ENCODE measurements at places on chromosomes 16 and 17. TPM values are rescaled to one million over a fixed set of nuclear protein-coding genes. Genes with fewer than 3 reads are reported as not detected.

SDR42E1 gene
- 12.5 TPM for total RNA-seq

MT1G gene
- 4.0 TPM for total RNA-seq

DNA sequence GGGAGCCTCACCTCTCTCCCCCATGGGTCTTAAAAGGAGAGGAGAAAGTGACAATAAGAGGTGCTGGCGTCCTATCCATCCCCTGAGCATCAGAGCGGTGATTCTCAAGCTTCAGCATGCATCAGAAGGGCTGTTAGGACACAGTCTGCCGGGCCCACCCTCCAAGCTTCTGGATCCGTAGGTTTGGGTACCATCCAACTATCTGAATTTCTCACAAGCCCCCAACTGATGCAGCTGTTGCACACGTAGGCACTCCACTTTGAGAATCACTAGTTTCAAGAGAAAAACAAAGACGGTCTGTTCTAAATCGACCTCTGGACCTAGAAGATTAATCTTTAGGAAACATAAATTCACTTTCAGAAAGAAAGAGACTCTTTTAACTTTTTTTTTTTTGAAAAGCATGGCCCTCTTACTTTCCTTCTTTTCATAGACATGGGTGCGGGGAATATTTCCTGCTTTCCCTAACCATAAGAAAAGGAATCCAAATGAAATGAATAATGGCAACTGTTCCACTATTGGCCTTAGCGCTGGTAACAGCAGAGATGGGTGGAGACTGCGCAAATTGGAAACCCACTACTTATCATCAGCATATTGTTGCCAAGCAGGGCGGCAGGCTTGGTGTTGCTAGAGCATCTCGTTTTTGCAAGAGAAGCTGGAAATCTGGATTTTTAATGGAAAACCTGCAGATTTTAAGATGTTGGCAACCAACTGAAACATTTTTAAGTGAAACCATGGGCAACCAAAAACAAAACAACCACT lies 144.4 kb downstream of the GAS7 start:
- no peak for DNase-seq

DNA sequence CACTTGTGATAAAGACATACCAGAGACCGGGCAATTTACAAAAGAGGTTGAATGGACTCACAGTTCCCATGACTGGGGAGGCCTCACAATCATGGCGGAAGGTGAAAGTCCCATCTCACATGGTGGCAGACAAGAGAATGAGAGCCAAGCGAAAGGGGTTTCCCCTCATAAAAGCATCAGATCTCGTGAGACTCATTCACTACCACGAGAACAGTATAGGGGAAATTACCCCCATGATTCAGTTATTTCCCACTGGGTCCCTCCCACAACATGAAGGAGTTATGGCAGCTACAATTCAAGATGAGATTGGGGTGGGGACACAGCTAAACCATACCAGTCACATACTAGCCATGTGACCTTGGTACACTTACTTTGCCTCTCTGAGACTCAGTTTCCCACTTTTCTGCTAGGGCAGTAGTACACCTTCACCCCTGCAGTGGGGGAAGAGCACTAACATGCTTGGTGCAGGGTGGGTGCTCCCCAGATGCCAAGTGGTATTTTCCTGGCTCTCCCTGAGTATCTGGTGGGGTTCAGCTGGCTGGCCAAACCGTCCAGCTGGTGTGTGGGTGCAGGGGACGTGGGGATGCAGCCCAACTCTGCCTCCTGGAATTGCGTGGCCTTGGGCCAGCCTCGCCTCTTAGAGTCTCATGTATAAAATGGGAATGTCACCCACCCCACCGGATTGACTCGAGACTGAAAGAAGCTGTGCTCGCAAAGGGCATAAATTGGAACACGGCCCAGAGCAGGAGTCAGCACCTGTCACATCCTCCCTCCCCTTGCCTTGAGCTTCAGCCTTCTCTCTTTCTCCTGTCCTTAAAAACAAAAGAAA lies 364.1 kb downstream of the CPPED1 start:
- no peak for DNase-seq

DNA sequence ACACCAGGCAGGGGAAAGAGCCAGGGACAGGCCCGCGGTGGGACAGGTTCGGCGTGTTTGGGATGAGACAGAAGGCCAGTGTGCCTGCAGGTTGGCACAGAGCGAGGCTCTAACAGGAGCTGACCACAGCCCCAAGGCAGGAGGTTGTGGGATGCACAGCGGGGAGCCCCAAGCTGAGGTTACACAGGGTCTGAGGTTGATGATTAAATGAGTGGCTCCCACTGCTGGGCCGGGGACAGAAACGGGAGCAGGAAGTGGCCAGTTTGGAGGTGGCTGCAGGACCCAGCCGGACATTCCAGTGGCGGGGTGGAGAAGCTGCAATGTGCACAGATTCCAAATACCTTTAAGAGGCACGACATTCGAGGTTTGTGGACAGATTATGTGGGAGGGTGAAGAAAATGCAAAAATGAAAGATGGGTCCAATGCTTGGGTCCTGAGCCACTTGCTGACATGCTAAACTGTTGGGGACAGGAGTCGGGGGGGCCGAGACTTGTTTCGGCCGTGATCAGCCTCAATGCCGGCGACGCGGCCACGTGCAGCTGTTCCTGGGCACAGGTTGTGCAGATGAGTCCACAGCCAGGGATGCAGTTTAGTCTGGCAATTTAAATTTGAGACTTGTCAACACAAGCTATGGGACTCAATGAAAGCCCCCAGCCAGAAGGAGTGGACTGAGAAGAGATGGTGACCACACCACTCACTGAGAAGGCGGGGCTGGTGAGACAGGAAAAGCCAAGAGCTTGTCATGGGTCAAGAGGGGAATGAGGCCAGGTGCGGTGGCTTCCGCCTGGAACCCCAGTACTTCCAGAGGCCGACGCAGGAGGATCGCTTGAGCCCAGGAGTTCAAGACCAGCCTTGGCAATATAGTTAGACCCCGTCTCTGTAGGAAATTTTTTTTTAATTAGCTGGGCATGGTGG lies 8.7 kb downstream of the ENPP7 start:
- no peak for DNase-seq

GRCh38 chr17:8126491-8127066 lies 2.7 kb upstream of the HES7 start:
- DNase-seq, result peak; percentile 74

- no peak for DNase-seq
Measured at GRCh38 chr16:19882646-19883045, 2.0 kb downstream of the GPRC5B start.

DNA sequence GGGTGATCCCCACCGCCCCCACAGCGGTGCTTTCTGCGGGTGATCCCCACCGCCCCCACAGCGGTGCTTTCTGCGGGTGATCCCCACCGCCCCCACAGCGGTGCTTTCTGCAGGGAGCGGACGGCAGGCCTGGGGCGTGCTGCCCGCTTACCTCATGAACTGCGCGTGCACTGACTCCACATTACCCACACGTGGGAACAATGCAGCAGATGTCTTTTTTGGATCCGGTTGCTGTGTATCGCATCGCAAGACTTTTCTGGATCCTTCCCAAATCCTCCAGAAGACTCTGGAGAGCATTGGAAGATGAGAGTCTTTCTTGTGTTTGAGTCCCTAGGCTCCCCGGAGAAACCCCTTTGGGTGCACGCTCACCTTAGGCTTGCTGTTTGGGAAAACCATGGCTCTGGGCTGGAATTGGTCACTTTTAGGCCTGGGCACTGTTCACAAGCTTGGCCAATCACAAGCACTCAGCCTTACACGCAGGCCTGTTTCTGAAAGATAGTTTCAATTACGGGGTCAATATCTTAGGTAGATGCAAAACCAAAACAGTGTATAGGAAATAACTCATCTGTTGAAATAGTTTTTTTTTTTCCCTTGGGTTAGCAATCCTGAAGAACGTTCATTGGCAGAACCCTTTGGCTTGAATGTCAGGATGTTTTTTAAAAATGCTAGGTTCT lies 201.8 kb downstream of the RPTOR start:
- no peak for DNase-seq

DNA sequence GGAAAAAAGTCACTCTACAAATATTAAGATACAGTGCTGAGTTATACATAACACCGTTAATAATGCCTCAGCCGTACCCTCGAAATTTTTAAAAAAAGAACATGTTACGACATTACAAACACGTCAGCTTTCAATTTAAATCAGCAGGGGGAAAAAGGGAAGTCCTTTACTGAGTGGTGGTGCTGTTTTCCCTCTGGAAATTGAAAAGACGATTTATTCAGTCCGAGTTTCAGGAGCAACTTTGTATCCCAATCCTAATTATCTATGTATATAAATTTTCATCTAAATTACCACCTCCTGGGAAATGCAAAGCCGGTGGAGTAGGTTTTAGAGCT lies 1.3 kb downstream of the NETO2 start:
- no peak for DNase-seq

DNA sequence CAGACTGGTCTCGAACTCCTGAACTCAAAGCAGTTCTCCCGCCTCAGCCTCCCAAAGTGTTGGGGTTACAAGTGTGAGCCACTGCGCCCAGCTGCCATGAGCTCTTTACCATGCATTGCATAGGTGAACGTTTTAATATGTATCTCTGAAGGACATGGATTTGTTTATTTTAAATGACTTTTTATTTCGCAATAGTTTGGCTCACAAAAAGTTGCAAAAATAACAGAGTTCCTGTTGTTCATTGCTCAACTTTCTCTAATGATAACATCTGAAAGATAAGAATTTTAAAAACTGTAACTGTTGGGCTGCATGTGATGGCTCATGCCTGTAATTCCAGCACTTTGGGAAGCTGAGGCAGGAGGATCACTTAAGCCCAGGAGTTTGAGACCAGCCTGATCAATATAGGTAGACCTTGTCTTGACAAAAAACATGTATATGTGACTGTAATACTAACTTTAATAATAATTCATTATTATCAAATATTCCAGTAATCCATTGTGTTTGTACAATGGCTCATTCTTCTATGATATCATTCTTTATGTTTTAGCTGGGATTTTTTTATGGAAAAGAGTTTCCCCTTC lies 80.1 kb downstream of the ABCC1 start:
- no peak for DNase-seq

DNA sequence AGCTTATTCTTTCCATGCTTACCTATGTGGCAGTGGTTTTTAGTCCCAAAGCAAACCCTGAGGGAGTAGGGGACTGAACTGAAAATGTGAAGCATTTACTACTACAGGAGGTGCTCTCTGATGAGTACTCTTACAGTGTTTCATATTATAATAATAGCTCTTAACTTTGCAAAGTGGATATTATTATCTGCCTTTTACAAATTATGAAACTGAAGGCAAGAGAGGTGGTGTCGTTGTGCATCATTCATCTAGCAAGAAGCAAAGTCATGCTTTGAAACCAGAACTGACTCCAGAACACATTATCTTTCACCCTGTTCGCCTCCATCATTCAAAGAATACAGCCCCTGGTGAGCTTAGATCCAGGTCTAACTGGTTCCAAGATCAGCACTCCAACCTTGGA lies 8.2 kb upstream of the KCNH6 start:
- no peak for DNase-seq

DNA sequence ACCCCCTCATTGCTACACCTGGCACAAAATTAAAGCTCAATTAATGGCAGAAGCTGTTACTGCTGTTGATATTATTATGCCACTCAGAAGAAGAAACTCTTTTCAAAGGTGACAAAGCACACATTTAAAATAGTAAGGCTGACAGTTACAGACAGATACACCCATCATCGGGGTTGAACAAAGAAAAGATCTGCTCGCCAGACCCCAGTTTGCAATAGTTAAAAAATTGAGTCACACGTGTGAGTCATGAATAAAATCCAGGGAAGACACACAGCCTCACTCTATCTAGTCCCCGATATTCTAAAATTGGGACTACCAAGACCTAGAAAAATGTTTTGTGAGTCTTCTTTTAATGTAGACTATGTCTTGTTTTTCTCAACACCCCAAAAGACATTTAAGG lies 330.0 kb upstream of the SOX9 start:
- no peak for DNase-seq

GRCh38 chr17:13351046-13351445 lies 250.7 kb downstream of the HS3ST3A1 start:
- DNase-seq, result no peak

GRCh38 chr16:50281391-50282009 lies 15.1 kb downstream of the ADCY7 start:
- no peak for DNase-seq

DNA sequence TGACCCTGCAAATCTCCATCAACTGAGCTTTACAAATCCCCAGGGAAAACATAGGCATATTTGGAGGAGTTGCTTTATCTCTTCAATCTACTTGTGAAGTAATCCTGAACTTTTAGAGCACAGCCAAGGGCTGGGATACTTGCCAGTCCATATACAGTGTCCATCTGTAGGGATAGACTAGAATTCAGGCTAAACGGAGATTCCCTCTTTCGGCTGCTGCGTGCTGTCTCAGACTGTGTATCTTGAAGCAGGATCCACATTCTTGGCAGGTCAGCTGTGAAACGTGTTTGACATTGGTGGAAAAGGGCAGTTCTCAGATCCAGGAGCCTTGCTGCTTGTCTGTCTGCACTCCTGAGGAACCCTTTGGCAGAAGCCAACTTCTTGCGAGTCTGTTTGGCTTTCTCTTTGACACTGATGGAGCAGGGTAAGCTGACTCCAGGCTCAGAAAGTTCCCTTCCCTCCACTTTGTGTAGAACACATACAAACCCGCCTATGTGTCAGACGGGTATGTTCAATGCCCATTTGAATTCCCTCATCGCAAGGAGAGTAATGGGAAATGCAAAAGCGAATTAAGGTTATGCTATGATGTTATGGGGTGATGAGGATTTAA lies 221.8 kb downstream of the MAP2K4 start:
- DNase-seq, result no peak
